ENCODE measurements at places on chromosomes 6 and 20.

- peak; percentile 99 for DNase-seq
Measured at GRCh38 chr6:85678602-85679444, 36.1 kb upstream of the SYNCRIP start.

DNA sequence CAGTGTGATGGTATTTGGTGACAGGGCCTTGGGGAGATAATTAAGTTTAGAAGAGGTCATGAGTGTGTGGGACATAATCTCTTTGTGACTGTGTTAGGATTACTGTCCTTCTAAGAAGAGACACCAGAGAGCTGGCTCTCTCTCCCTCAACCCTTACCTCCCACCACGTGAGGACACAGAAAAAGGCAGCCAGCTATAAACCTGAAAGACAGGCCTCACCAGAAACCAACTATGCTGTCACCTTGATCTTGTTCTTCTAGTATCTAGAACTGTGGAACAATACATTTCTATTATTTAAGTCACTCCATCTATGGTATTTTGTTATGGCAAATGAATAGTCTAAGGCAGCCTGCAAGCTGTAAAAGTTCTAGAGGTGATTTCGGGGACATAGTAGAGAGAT lies 203.7 kb downstream of the OTOR start:
- DNase-seq, result no peak

DNA sequence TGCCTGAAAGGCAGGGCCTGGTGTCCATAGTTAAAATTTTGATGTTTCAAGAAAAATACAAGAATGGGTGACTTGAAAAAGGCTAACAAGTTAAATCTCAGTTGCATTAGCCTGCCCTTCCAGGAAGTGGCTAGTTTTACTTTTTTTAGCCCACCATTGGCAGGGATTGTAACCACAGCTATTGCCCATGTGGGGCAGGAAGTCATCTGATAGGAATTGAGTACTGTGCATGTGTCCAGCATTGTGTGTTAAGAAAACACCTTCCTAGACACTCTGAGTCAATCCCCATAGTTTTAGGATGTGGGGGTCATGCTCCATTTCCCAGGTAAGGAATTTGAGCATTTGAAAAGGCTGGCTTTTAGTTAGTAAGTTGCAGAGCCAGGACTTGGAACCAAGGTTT lies 26.9 kb downstream of the LYRM2 start:
- DNase-seq, result no peak

DNA sequence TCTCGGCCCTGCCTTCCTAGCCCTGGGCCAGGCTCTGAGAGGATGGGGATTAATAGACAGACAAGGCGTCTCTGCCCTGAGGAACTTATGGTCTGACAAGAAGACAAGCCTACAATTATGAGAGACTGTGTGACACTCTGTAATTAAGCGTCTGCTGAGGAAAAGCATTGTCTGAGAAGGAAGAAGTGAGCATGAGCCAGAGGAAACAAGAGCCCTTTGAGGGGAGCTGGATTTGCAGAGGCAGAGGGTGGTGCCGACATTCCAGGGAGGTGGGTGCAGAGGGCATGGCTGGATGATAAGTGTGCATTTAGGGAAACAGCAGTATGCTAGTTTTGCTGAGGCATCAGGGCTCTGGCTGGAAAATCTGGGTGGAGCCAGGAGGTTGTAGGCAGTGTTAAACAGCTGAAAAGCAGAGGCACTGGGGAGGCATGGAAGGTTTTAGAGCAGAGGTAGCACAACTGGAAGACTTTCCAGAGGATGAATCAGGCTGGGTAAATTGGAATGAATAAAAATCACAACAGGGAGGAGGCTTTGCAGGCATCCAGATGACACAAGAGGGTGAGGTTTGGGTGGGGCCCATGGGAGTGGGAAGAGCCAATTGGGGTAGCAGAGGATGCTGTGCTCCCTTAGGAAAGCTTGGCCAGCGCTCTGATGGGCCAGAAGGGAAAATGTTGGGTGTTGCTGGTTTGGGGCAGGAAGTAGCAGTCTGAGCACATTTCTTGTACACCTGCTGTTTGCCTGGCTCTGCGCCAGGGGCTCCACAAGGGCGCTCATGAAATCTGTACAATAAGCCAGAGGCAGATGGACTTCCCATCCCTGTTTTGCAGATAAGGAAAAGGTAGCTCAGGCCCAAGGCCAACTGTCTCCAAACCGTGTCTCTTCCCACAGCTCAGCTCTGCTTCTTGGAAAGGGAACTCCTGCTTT lies 74.0 kb upstream of the MYL9 start:
- DNase-seq, result peak; percentile 87

GRCh38 chr6:154230393-154230792 lies 126.2 kb downstream of the IPCEF1 start:
- DNase-seq, result no peak

- no peak for DNase-seq
Measured at GRCh38 chr20:21182832-21183563, 57.1 kb downstream of the KIZ start.

GRCh38 chr6:149024361-149024760 lies 277.5 kb downstream of the UST start:
- no peak for DNase-seq

DNA sequence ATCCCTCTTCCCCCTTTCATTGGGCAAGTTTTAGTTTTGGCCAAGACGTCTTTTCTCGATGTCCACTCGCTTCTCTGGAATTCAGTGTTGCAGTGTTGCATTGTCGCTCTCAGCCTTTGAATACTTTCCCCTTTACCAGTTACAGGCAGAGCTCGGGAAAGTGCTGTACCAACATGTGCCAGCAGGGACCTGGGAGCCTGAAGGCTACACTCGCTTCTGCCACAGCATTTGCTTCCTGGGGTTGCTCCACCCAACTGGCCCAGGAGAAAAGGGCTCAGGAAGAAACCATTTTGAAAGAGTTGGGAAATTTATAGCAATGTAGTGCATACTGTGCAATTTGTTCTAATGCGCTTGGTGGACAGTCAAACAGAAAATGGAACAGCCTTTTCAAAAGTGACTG lies 78.6 kb downstream of the LINC00237 start:
- no peak for DNase-seq

GRCh38 chr6:135222623-135223022 lies 41.5 kb downstream of the MYB start:
- DNase-seq, result no peak

- DNase-seq, result no peak
Measured at GRCh38 chr6:119757467-119757866, 407.9 kb upstream of the MAN1A1 start.

DNA sequence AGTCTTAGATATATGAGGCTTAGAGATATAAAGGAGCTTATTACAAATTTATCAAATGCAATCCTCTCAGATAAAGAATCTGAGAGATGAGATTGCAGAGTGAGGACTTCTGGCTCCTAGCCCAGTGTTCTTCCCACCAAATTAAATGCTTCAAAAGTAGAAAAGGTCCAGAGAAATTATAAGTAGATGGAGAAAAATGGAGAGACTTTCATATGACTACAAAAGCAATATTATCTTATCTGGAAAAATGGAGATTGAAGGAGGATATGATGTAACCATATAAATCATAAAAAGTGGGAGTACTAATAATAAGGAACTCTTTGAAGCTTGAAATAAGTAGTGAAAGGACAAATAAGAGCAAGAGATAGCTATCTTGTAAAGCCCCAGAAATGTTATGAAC lies 2.8 kb downstream of the KCTD20 start:
- no peak for DNase-seq

DNA sequence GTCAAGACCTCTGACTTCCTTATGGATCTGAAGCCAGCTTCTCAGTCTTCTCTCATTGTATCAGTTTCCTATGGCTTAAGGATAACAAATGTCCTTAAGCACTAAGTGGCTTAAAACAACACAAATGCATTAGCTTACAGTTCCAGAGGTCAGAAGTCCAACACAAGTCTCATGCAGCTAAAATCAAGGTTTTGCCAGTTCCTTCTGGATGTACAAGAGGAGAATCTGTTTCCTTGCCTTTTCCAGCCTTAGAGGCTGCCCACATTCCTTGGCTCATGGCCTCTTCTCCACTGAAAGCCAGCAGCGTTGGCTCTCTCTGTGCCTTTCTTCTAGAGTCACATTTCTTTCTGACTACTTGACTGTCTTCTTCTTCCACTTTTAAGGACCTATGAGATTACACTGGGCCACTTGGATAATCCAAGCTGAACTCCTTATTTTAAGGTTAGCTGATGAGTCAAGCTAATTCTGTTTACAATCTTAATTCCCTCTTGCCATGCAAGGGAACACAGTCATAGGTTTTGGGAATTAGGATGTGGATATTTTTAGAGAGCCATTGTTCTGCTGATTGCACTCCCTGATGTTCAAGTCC lies 179.0 kb downstream of the BCAS1 start:
- DNase-seq, result no peak

GRCh38 chr20:50504231-50504823 lies 5.9 kb upstream of the PTPN1 start:
- no peak for DNase-seq

DNA sequence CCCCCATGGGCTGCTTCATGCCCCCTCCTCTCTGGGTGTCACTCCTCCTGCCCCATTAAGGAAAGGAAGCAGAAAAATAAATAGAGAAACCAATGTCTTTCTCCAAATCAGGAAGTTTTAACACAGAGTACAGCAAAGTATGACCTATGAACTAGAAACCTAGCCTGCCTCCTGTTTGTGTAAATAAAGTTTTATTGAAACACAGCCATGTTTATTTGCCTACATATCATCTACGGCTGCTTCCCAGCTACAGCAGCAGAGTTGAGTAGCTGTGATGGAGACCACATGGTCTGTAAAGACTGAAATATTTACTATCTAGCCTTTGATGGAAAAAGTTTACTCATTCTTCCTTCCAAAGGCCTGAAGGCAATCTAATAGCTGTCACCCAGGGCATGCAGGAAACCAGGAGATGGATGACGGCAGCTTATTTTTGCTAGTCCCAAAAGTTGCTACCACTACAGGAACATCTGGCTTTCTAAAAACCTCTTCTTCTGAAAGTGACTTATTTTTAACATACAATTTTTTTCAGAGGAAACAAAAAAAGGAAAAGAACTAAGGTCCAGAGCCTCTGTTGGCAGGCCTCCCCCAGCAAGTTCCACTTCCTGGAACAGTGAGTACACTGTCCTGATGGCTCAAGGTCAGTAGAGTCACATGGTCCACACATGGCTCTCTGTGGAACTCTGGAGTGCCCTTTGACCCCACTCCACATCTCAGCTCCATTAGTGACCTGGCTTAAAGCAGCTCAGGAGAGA lies 287.8 kb downstream of the PTPRT start:
- DNase-seq, result no peak

- DNase-seq, result no peak
Measured at GRCh38 chr6:7758456-7758855, 32.6 kb downstream of the BMP6 start.

- no peak for DNase-seq
Measured at GRCh38 chr6:7920425-7920824, 9.8 kb upstream of the TXNDC5 start.

DNA sequence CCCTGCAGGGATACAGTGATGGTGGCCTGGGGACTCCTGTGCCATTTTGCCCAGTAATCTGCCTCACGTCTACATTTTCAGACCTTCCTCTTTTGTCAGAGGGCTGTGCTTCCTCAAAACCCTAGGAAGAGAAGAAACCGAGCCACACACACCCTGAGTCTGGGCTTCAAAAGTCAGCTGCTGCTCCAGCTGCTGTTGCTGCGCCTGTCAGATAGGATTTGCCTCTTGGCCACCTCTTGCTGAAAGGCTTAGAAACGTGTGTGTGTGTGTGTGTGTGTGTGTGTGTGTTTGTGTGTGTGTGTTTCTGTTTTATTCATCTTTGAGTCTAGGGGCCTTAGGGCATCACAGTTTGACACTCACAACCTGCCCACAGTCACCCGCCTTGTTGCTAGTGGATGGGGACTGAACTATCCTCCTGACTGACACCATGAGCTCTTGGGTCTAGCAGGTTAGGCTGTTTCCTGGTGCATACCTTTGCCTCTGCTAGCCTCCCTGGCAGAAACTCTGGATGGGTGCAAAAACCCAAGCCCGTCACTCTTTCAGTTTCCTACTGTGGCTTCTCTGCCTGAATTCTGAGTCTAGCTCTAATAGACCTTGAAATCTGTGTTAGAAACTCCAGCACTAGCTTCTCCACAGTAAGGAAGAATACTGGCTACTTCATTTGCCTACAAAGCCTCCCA lies 94.9 kb upstream of the CEP85L start:
- no peak for DNase-seq

GRCh38 chr6:150116200-150116800 lies 26.5 kb upstream of the PPP1R14C start:
- no peak for DNase-seq

All from Peyer's patch (tissue), 4 donors.